ENCODE measurements at places on chromosomes 5 and 9. TPM values are rescaled to one million over a fixed set of nuclear protein-coding genes. Genes with fewer than 3 reads are reported as not detected.

The GPR107 gene
- total RNA-seq: 35.6 TPM

GRCh38 chr5:175696139-175696854, 38.4 kb downstream of the HRH2 start:
- no peak for DNase-seq

The MSMP gene
- total RNA-seq: not detected

The NUTM2F gene
- total RNA-seq: not detected

The C5 gene
- total RNA-seq: 10.9 TPM

Measured in cerebellum (tissue), 4 donors.